Cortex of kidney (tissue), 1 donor: ENCODE measurements at places on chromosomes 12 and 14.

GRCh38 chr14:28515571-28515970, 251.0 kb upstream of the FOXG1 start:
- DNase-seq: no peak

- no peak for DNase-seq
Measured at GRCh38 chr14:35366521-35366976, 38.0 kb downstream of the NFKBIA start.

GRCh38 chr12:97082029-97082428, 175.0 kb downstream of the NEDD1 start:
- no peak for DNase-seq

GRCh38 chr12:79451978-79452377, 238.8 kb downstream of the PAWR start:
- DNase-seq: no peak

DNA sequence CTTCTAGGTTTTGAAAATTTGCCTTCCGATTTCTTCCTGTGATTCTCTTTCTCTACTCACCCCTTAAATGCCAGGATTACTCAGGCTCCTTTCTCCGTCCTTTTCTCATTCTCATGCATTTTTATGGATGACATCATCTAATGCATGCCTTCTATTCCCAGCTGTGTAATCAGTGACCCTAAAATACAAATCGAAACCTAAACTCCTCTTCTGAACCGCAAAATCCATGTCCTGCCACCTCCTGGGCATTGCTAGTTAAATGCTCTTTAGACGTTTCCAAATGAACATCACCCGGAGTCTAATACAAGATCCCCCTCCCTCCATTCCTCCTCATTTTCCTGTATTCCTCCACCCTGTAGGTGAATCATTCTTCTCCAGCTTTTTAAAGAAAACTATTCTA, 1703.1 kb upstream of the FLRT2 start:
- DNase-seq: no peak

DNA sequence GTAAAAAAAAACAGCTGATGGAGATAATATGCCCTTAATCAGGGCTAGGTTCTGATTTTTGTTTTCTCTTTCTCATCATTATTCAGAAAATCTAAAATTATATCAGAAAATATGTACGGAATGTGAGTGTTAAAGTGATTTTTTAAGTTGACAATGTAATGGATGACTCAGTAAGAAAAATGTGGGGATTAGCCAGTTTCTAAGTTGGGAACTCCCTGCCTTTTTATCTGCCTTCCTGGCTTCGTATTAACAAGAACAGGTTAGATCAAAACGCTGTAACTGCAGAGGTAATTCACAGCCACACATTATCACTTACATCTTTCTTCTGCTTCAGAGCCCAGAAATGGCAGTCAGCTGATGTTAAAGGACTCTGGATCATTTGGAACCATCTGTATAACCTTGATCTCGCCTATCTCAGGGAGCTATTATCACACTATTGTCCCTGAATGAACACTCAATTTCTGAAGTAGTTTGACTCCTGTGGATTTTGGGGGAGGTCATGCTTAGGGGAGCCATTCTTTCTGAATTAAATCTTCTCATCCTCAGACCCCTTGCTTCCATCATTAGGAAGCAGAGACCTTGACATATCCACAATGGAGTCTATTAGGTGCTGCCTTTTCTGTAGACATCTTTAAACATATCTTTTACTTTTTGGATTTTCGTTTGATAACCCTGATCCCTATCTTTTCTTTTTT, 135.7 kb upstream of the SLC16A7 start:
- DNase-seq: no peak

DNA sequence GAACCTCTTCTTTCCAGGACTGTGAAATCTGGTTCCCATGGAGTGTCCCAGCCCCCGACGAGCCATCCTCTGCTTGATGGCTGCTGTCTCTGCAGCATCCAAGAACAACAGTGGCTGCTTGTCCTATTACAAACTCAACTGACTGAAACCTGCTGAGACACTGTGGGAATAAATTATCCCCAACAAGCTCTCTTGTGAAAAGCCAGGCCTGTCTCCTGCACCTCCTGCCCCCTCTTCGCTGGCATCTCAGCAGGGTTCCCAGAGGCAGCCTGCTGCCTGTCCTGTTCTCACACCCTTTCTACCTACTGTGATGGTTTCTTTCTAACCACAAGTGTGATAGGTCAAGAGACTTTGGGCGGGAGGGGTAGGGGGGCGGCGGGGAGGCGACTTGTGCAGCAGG, 180.2 kb downstream of the TSPAN9 start:
- DNase-seq: no peak

DNA sequence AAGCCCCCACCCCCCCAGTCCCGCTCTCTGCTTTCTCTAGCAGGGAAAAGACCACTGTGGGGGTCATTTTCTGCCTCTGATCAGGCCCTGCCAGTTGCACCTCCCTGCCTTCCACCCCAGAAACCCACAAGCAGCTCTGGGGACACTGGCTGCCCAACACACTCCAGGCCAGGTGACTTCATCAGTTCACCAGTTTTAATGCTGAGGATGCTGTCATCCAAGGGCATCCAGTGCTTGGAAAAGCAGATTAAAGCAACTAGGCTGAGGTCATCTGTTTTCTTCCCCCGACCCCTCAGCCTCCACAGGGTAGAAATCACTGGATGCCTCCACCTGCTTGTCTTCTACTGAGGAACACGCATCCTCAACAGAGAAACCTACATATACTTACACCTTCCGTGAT, 282.4 kb downstream of the DPF3 start:
- DNase-seq: no peak

DNA sequence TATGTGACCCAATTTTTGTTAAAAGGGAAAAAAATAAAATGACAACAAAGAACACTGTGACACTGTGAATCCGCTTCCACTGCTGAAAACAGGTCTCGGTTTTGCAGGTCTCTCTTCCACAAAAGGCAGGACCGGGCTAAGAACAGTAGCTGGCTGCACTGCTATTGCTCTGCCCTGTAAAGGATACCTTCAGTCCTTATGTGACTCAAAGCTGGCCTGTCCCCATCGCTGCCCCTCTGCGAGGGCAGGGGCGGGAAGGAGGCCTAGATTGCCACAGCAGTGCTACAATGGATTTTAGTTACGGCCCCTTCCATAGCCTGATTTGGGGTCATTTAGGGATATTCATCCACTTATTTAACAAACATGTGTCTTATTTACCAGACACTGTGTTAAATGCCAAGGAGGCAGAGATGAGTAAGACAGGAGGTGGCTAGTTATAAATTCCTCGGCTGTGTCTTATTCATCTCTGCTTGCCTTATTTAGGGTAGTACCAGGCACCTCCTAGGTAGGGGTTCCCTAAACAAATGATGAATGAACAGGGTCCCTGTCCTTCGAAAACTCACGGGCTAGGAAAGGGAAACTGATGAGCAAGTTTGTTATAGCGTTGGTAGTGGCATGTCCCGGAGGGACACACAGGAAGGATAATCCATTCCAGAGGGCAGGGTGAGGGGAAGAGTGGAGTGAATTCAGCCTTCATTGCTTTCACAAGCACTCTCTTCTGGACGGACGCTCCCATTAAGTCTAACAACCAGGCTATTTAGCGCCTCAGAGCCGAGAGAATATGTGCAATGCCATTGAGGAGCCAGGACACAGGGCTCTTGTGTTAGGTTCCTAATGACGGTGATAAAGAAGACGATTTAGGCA, 73.3 kb downstream of the EID3 start:
- DNase-seq: no peak

- no peak for DNase-seq
Measured at GRCh38 chr14:67940486-67941455, 121.2 kb downstream of the RAD51B start.

DNA sequence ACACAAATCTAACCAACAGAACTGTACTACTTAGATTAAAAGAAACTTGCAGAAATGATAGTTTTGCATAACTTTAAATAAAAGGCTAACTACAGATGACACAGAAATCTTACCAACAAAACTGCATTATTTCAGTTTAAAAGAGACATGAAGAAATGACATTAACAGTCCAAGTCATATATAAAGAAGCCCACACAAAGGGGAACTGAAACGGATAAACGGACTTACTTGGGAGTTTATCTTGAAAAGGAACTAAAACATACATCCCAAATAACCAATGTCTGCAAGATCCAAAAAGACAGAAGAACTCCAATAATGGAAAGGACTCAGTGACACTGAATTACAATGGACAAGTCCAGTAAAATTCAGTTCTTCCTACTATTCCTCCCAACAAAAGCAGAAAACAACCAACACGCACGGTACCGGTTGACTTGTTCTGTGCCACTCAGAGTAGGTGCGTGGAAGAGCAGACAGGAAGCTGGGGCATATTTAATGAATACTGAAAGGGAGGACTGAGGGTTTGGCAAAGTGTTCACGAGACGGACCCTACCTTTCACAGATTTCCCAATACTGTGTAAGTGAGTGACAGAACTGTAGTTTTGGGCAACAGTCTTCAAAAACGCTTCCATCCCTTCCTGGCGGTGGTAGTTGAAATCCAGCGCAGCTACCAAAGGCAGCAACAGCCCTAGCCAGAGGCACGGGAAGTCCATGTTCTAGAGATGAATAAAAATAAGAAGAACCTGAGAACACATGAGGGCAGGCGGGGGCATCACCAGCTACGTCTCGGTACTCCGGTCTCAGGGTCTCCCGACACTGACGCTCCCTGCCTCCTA, 627 bp downstream of the CPM start:
- no peak for DNase-seq

GRCh38 chr12:52903285-52903854, 1.5 kb downstream of the KRT8 start:
- DNase-seq: no peak

DNA sequence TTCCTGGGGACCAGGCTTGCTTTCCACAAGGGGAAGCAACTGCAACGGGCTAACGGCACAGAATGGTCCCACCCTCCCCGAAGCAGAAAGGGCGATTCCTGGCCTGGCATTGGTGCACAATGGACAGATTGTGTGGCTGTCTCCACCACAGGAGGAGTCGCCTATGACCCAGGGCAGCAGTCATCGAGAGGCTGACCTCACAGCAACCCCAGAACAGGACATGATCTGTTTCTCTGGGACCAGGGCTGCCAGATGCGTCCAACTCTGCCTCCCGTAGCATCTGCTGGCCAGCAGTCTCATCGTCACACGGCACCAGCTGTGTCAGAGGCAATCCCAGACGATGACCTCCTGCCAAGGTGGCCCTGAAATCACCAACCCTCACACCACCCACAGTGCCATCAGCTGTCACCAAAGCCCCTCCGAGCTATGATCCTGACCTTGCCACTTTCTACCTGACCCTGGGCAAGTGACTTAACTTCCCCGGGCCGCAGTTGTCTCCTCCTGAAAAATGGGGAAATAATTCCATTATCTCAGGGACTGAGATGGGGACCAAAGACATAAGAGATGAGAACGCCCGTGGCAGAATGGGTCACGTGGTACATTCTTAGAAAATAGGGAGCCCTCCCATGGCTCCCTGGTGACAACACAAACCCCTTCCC, 86.7 kb downstream of the CHGA start:
- DNase-seq: no peak

DNA sequence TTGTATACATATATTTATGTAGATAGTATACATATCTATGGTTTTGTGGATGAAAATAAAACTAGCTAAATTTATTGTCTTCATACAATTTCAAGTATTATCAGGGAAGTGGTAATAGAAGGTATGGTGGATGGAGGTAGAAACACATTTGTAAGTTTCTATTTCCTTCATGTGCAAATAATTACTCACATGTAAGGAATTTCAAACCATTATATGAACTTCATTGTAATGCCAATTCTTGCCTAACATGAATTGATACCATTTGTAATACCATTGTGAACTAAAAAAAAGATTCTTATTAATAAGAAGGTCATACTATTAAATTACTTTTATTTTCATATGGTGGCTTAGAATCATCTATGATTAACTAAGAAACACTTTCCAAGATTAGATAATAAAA, 20.1 kb upstream of the PPFIA2 start:
- no peak for DNase-seq

- no peak for DNase-seq
Measured at GRCh38 chr12:122961531-122962329, 4.5 kb downstream of the ABCB9 start.

DNA sequence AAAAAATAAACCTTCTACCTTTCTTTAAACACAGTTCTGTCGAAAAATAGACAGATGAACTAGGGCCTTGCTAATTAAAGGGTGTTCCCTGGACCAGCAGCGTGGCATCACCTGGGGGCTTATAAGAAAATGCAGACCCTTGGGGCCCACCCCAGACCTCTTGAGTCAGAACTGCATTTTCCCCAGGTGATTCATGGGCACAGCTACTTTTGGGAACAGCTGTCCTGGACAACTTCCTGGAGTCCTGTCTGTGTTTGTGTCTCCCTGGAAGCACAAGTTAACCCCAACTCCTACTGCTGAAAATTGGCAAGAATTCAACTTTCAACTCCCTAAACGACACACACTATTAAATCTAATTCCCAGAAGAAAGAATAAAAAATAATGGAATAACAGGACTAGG, 17.8 kb downstream of the FBLN5 start:
- DNase-seq: no peak

DNA sequence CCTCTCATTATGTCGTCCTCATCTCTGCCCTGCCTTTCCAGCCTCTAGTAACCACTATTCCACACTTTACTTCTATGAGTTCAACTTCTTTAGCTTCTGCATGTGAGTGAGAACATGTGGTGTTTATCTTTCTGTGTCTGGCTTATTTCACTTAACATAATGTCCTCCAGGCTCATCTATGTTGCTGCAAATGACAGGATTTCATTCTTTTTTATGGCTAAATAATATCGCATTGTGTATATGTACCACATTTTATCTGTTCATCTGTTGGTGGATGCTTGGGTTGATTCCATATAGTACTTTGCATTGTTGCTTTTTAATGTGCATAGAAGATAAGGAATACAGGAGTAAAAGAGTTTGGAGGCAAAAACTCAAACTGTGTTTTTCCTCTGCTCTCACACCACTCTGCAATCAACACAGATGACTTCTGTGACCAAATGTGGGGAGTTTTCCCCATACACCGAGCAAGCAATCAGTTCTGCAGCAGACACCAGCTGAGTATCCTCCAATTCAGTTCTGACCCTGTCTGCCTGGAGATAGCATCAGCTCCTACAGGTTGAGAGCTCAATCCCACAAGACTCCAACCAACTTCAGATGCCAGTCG, 24.6 kb upstream of the FLVCR2 start:
- DNase-seq: no peak

- DNase-seq: no peak
Measured at GRCh38 chr12:53213348-53213747, 6.3 kb upstream of the ITGB7 start.

- no peak for DNase-seq
Measured at GRCh38 chr12:3704512-3705353, 48.2 kb downstream of the CRACR2A start.

DNA sequence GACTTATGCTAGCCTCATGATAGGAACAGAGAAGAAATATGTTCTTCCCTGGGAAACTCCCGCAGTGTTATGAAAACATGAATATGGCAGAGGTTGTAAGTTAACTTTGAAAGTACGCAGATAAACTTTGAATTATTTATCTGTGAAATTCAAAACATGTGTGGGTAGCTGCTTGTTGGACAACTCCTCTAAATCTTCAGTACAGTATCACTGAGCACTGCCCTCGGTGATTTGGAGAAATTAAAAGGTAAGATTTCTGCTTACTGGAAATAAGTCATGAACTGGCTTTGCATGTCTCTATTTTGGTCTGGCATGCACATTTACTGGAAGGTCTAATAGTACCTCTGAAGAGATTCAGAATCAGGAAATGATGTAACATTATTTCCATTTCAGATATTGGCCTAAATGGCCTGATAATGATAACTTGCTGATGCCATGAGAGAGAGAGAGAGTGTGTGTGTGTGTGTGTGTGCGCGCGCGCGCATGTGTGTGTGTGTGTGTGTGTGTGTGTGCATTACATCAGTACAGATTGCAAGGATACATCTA, 1441.9 kb upstream of the FLRT2 start:
- no peak for DNase-seq

GRCh38 chr12:111598637-111599452, at the start of gene ATXN2:
Gene ATXN2 (minus strand): TSS chr12:111599315. CDS start chr12:111599034, 281 bp downstream.
- DNase-seq: no peak
